Left kidney (tissue), 8 donors: ENCODE measurements at places on chromosomes 11 and 22. TPM values are rescaled to one million over a fixed set of nuclear protein-coding genes. Genes with fewer than 3 reads are reported as not detected.

The SCGB1C1 gene
- polyA plus RNA-seq: 1.1 TPM

The BACE1 gene
- polyA plus RNA-seq: 62.5 TPM

DNA sequence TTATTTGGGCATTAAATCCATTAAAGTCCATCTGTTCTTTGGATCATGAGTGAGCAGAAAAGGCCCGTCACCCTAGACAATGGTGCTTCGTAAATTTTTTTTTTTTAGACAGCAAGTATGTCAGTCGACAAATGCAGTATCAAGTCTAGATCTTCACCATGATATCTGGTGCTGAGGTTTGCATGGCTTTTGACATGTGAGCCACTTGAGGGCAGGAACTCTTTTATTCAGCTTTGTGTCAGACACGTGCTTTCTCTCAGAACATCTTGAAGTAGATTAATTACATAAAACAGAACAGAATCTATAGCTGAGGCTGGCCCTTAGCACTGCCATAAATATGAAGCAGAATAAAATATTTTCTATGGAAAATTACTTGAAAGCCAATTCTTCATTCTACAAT is 62.9 kb upstream of the CARD18 start:
- no peak for DNase-seq

- no peak for DNase-seq
Measured at GRCh38 chr22:28024422-28024888, 105.4 kb upstream of the PITPNB start.

- no peak for DNase-seq
Measured at GRCh38 chr11:827146-827896, 398 bp upstream of the CRACR2B start.

GRCh38 chr11:14245444-14245843 is 113.5 kb downstream of the RRAS2 start:
- no peak for DNase-seq

- DNase-seq: no peak
Measured at GRCh38 chr11:65778901-65779668, 1.7 kb downstream of the AP5B1 start.

DNA sequence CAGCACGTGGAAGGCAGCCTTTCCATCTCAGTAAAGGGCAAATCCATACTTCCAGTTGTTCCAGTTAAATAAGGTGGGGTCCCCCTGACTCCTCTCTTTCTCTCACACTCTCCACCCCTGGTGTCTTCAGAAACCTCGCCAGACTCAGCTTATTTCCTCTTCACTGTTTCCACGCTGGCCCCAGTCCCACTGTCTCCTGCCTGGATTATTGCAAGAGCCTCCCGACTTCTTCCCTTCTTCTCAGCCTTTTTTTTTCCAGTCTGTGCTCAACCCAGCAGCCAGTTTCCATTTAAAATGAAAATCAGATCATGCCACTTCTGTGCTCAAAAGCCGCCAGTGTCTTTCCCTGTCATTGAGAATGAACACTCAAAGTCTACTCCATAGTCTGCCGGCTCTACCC is 131.4 kb downstream of the PKNOX2 start:
- no peak for DNase-seq

GRCh38 chr11:2933375-2934020 is 4.3 kb upstream of the PHLDA2 start:
- no peak for DNase-seq
